Central memory CD8-positive, alpha-beta T cell (primary cell): ENCODE measurements at places on chromosomes 16 and 17.

DNA sequence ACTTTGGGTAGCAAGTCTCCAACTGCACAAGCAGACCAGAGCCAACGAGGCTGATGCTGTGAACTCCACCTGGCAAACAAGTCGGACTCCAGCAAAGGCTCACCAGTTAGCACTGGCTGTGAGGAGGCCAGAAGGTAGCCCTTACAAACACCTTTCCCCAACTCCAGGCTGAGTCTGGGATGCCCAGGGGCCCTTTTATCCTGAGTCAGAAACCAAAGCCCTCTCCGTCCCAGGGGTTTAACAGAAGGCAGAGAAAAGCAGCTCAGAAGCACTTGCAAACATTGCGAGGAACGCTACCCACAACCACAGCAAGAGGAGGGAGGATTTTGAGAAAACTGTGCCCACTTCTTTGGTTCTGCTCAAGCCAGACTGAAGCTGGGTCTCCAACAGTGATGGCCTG is 25.0 kb downstream of the CUEDC1 start:
- DNase-seq: no peak

GRCh38 chr17:73544333-73544732 is 99.9 kb downstream of the SDK2 start:
- DNase-seq: no peak

- no peak for DNase-seq
Observed at GRCh38 chr17:17763136-17763535, 73.7 kb downstream of the SREBF1 start.

DNA sequence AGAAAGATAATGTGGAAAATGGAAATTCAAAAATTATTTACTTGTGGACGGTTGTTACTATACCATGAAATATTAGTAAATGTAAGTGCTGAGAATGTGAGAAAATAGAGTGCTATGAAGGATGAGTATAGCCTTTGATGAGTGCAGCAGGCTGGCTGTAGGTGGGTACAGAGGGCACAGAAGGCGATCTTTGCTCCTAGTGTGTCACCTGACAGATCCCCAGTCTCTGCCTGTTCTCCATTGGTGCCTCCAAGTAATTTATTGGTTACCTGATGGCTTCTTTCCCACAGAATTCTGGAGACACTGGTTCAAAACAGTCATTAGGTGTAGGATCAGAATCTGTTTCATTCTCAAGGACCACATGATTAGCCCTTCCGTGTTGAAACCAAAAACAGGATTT is 28.9 kb downstream of the ABCA9 start:
- DNase-seq: no peak
